ENCODE measurements at places on chromosomes 11 and 22.

- no peak for DNase-seq
Measured at GRCh38 chr11:117625237-117625636, 171.8 kb downstream of the DSCAML1 start.

DNA sequence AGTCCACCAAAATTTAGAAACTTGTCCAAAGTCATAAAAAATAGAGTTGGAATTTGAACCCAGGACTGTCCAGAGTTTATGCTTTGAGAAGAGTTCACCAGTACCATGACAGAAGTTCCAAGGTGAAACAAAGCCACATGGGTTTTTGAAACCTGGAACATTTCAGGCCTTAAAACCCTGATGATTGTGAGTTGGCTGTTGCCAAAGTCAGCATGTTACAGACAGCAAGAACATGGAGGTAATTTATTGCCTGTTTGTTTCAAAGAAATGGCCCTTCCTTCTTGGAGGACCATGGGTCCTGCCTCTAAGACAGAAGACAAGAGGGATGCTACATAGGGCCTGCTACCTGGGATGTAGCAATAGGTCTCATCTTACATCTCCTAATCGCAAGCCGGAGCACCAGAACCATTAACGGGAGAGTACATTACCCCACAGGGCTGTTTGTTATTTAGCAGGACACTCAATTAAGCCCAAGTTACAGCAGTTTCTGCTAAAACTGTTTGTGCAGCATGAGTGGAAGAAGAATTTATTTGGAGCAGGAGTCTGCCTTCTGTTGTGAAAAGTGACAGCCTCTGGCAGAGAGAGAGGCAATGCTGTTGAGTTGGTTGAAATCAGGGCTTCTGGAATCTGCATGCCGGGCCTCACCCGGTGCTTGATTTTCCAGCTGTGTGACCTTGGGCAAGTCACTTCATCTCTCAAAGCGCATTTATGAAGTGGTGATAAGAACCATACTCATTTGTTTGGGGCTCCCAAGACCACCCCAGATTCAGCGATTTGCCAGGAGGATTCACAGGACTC, 136.2 kb downstream of the LDLRAD3 start:
- no peak for DNase-seq

GRCh38 chr11:76701294-76702040, 30.9 kb upstream of the LRRC32 start:
- no peak for DNase-seq

GRCh38 chr22:22856364-22856763, 31.3 kb upstream of the IGLL5 start:
- DNase-seq = no peak

GRCh38 chr22:42791721-42792452, 65.2 kb downstream of the ARFGAP3 start:
- no peak for DNase-seq

DNA sequence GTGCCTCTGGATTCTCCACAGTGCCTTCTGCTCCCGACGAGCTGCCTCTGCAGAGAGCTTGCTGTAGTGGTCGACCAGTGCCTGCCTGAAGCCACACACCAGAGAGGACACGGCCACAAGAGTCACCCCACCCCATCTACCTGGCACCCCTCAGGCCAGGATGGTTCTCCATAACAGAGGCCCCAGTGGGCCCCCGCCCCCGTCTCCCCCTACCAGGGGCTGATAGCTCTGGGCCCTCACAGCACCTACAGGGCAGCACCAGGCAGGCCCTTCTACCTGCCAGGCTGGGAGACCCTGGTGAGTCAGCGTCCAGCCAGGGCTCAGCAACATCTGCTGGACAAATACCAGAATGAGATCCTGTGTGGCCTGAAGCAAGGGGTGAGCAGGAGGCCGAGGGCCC, 21.7 kb downstream of the SELENOO start:
- no peak for DNase-seq

DNA sequence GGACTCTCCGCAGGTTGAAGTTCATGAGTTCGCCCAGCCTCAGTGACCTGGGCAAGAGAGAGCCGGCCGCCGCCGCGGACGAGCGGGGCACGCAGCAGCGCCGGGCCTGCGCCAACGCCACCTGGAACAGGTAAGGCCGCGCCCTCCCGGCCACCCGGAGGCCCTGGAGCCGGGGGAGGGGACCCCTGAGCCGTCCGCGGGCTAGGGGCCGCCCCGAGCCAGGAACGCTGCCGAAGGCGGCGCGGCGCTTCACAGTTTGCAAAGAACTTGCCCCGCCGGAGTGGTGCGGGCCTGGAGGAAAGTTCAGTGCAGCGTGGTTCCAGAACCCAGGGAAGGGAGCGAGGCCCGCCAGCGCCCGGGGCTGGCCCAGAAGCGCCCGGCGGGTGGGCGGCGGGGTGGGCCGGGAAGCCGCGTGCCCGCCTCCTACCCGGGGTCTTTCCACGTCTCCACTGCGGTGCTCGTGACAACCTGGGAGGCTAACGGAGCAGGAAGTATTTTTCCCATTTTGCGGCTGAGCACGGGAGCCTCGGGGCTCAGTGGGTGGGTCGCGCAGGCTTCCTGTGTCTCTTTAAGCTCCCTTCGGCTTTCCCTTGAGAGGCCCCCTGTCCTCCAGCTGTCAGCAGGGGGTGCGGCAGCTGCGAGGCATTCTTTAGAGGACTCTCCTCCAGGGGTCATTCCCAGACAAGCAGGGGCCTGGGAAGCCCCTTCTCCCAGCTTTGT, 635 bp downstream of the PRR5 start:
- no peak for DNase-seq

DNA sequence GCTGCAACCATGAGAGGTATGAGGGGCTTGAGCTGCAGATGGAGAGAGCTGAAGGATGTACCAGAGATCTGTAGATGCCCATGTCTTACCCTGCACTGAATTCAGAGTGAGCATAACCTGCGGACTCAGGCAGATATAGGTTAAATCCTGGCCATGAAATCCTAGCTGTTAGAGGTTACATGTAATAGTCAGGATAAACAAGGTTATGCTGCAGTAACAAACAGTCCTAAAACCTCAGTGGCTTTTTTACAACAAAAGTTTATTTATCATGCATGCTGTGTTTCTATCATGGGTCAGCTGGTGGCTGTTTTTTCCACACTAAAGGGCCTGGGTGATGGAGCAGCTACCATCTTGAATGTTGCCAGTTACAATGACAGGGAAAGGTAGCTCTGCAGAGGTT, 69.8 kb downstream of the LHFPL7 start:
- DNase-seq = no peak

DNA sequence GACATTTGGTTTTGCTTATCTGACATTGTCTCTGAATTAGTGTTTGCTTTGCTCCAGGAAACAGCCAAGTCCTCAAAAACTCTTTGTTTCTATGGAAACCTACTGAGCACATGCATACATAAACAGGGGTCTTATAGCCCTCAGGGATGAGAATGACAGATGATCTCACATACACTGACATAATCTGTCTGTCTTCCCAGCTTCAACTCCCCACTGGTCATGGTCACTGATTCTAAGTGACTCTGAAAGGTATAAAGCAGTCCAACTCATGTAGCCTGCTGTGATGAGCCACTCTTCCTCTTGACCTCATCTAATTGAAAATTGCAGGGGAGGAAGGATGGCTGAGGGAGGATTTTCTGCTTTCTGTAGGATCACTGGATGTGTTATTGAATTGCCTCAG, 12.6 kb downstream of the ZNF143 start:
- no peak for DNase-seq

GRCh38 chr22:21628386-21629254, 1.2 kb downstream of the YDJC start:
- DNase-seq = no peak

GRCh38 chr22:49583886-49584505, 243.7 kb downstream of the BRD1 start:
- no peak for DNase-seq

DNA sequence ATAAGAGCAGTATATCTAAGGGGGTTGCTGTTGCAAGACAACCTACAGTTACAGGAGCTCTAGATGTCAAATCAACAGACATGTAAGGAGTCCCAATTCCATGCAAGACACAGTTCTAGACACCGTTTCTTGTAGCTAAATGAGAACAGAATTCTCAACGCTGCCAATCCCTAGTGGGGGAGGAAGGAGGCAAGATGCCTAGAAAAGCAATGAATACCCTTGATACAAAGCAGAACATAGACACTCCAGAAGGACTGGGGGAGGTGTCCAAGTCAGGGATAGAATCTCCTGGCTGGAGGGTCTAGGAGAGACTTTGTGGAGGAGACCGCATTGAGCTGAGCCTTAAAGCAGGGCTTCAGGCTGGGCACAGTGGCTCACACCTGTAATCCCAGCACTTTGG, 280.2 kb downstream of the BUD13 start:
- no peak for DNase-seq

DNA sequence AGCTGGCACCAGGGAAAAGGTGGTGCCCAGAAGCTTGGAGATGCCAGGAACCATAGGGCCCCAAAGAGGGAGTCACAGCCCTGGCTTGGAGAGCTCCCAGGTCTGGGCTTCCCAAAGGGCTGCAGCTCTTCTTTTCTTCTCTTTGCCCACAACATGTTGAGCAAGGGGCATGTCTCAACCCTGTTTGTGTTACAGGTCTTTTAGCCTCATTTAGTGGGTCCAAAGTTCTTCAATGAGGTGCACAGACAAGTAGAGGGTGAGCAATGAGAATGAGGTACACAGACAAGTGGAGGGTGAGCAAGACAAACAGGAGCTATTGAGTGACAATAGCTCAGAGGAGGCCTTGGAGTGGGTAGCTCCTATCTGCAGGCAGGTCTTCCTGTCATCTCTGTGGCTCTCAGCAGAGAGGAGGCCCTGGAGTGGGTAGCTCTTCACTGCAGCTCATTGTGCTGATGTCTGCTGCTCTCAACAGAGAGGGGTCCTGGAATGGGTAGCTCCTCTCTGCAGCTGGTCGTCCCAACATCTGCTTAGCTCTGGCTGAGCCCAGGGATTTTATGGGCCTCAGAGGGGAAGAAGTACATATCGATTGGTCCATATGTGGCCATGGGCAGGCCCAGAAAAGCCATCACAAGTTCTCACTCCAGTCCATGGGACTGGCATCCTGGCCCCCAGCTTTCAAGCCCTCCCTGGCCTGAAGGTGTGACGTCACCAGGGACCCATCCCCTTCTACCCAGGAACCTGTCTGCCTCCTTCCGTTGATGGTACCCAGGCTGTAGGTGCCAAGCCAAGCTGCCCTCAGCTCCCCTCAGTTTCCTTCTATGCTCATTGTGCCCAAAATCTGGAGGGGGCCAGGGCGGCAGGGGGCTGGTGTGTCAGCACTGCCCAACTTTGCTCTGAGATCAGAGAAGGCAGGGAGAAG, 34.9 kb downstream of the WBP2NL start:
- DNase-seq = no peak

GRCh38 chr11:79189055-79189454, 251.8 kb downstream of the TENM4 start:
- no peak for DNase-seq

DNA sequence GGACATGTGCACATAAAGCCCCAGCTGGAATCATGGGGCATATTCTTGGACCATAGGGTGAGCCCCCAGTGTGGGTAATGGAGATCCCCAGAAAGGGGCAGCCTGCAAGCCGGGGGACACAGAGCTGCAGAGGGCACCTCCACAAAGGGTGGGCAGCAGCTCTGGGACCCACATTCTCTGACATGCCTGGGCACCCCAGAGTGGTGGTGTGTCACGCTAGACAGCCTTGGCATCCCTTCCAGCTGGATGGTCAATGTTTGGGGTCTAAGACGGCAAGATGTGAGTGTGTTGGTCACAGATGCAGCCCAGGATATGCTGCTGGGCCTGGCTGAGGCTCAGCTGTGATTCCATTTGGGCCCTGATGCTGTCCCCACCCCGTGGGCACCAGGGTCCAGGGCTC, 9.7 kb downstream of the ADORA2A start:
- DNase-seq = no peak

- DNase-seq = no peak
Measured at GRCh38 chr22:37485395-37486223, 575 bp downstream of the MFNG start.

GRCh38 chr11:133078591-133079404, 453.5 kb downstream of the OPCML start:
- DNase-seq = no peak

- no peak for DNase-seq
Measured at GRCh38 chr11:129282634-129283033, 90.5 kb upstream of the ARHGAP32 start.

- DNase-seq = no peak
Measured at GRCh38 chr22:46001046-46001425, 24.1 kb upstream of the WNT7B start.

GRCh38 chr22:19519041-19519926, 4.9 kb downstream of the CLDN5 start:
- no peak for DNase-seq

DNA sequence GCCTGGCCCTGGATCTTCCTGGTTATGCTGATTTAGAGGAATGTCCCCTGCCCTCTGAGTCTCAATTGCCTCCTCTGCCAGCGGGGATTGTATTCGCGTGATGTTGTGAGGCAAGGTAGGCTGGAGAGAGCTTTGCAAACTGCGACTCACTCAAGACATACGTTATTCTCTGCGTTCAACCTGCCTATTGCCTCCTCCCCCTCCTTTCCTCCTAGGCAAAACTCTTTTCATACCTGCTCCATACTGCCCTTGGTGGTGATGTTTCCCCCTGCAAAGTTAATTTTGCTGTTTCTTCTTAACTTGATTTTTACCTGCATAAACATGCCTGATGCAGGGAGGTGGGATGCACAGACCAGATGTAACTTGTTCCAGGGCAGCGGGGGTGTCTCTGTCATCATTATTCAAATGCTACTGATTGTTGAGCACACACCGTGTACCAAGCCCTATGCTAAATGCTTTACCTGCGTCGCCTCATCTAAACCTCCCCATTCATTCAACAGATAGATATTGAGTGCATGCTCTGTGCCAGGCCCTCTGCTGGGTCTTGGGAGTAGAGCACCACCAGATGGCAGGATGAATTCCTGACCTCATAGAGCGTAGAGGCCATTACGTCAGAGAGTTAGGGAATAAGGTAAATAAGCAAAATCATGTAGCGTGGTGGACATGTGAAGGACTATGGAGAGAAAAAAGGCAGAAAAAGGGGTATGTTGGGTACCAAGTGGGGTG, 29.0 kb downstream of the SGSM1 start:
- DNase-seq = no peak

DNA sequence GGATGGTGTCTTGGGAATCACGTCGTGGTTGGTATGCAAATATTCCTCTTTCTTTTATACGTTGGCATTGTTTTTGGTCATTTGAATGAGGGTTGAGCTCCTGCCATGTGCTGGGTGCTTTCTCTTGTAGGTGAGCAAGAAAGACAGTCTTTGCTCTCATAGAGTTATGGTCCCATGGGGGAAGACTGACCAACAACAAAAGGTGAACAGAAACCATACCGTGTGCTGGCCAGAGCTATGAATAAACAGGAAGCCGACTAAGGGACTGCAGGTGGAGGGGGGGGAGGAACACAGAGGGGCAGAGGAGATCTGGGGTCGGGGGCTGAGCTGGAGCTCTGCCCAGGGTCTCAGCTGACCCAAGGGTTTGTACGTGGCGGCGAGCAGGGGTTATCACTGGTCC, 245.3 kb downstream of the CTTN start:
- no peak for DNase-seq
